CMK (cell line): ENCODE measurements at places on chromosomes 11 and 22.

DNA sequence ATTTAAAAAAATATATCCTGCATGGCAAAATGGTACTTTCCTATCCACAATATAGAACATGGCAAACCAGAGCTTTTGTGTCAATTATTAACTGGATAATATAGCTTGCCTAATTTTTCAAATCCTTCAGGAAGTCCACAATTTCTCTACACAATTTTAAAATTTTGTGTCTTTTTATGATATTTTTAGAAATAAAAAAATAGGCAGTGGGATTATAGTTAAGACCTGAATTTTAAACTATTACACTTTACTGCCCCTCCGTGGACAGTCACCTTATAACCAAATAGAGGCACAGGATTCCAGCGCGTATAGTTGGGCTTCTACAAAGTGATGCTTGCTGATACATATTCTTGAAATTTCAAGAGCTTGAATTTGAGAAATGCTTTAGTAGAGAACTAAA is 2.1 kb upstream of the DMC1 start:
- DNase-seq, result peak; percentile 17

GRCh38 chr11:96254087-96254486 is 88.9 kb downstream of the MAML2 start:
- DNase-seq, result no peak

- no peak for DNase-seq
Measured at GRCh38 chr11:2750101-2750681, 50.4 kb upstream of the KCNQ1OT1 start.

- no peak for DNase-seq
Measured at GRCh38 chr22:45717789-45718188, 46.2 kb downstream of the ATXN10 start.

DNA sequence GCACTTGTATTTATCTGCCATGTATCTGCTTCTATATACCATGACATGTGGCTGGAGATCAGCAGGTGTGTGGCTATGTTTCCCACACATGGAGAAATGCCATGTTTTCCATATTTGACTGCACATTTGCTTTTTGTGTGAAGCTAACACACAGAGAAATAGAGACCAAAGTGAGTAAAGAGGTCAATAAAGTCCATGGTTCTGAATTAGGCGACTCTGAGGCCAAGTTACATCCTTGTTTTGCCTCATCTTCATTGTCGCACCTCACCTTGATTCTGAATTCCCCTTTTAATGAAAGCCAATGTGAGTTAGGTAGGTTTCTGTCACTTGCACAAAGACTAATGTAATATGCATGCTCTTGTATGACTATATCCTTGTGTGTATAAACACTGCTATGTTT is 194.1 kb downstream of the INSC start:
- no peak for DNase-seq

DNA sequence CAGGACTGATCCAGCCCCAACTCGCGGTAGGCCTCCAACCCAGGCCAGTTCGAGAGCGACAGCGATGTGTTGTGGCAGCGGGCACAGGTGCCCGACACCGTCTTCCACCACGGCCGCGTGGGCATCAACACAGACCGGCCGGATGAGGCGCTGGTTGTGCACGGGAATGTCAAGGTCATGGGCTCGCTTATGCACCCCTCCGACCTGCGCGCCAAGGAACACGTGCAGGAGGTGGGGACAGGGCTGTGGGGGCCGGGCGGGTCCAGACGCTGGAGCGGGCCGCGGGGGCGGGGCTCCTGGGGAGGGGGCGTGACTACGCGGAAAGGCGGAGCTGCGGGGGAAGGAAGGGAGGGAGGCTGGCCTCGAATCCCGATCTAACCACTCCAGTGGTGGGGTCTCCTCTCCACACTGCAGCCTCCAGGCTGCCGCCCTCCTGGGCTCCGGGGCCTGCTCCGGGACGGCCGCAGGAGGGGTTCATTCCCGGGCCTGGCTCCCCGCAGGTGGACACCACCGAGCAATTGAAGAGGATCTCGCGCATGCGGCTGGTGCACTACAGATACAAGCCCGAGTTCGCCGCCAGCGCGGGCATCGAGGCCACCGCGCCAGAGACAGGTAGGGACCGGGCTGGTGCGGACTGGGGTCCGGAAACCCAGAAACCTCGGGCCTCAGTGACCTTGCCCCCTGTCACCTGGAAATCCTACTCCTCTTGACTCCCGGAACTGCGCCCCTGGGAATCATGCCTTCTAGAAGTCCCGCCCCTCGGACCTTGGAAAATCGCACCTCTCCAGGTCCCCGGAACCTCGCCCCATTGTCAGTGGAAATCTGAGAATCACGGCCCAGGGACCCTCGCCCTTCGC is 14.9 kb downstream of the TMEM258 start:
- DNase-seq, result no peak

GRCh38 chr11:43845816-43846215 is 34.8 kb upstream of the ALKBH3 start:
- DNase-seq, result no peak
